ENCODE measurements at places on chromosomes 3 and 15.
A peak's percentile ranks its signal among the peaks of the same experiment; 100 is the strongest.

- no peak for DNase-seq
These were observed 471.0 kb downstream of the ZPLD1 start for GRCh38 chr3:102905811-102906210.

GRCh38 chr3:45595364-45596195 lies 1.0 kb downstream of the LIMD1 start:
- no peak for DNase-seq

- DNase-seq, result no peak
These were observed 1.3 kb upstream of the RFX7 start for GRCh38 chr15:56244811-56245576.

DNA sequence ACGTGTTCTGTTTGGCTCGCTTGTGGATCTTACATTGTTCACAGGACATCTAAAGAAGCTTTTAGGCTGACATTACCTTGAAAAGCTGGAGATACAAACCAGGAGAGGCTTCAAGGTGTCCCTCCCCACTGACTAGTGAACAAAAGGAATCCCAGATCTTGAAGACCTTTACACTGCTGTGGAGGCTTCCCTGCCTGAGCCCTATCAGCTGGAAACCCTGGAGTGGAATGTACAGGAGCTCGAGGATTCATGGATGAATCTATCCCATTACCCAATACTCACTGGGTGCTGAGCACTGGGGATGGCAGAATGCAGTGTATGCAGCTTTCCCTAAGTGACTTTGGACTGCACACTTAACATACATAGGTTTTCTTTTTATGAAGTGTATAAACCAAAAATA lies 82.3 kb upstream of the MFGE8 start:
- DNase-seq, result no peak

DNA sequence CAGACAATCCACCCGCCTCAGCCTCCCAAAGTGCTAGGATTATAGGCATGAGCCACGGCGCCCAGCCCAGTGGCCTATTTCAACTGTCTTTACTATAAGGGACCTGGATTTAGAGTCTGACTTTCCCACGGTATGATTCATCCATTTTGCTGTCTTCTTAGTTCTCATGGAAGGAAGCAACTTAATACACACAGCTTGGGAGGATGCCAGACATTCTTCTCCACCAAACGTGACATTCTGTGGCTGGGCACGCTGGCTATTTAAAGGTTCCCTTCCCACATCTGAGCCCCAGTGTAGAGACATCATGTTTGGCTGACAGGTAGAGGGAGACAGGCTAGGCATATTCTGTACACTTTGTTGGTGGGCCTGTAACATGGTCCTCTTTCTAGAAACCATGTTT lies 26.2 kb downstream of the FAM43A start:
- peak; percentile 82 for DNase-seq

DNA sequence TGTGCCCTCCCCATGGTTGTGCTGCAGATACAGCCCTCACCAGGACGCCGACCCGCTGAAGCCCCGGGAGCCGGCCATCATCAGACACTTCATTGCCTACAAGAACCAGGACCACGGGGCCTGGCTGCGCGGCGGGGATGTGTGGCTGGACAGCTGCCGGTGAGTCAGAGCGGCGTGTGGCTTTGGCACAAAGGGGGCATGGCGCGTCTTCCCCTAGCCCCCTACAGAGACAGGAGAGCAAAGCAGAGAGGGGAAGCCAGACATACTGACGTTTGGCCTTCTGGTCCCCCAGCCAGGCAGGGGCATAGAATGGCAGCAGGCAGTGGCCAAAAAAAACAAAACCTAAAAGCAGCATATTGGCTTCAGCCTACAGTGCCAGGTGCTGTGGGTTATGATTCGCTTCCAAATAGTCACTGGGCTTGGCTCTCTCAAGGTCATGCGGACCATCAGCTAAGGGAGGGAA lies 64.0 kb downstream of the MESD start:
- DNase-seq, result no peak

- no peak for DNase-seq
These were observed 602.0 kb upstream of the KCNMB2 start for GRCh38 chr3:177934001-177934891.

- no peak for DNase-seq
These were observed 6.8 kb downstream of the SERPINI1 start for GRCh38 chr3:167742338-167742737.

GRCh38 chr3:21704796-21705195 lies 46.2 kb downstream of the ZNF385D start:
- no peak for DNase-seq

- no peak for DNase-seq
These were observed 61.9 kb downstream of the LRRK1 start for GRCh38 chr15:100981086-100981485.

DNA sequence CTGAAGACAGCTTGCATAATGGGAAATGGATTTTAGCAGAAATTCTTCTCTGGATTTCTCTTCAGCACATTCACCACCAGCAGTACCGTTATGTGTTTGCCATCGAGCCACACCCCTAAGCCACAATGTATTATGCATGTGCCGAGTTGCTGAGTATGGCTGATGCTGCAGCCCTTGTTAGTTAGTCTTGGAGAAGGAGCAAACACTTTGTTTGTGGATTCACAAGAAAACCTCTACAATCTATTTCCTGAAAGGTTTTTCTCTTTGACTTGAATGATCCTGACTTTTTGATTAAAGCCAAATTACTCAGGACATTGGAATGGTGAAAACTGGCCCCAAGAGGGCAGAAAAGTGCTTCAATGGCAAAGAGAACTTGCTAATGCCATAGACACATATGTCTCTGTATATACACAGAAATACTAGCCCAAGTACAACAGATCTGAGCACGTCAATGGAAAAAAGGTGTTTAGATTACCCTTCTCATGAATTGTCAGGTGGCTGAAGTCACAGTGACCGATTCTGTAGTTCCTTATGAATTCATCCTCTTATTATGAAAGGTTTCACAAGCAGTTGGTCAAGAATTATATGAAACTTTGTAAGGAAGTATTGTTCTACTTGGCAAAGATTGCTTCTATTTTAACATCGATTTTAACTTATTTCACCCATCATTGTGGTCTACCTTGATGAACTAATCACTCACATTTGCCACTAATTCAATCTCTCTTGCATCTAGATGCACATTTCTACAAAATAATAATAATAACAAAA lies 103.0 kb downstream of the P3H2 start:
- DNase-seq, result peak; percentile 26

- peak; percentile 40 for DNase-seq
These were observed at the start of gene RAB6B for GRCh38 chr3:133895208-133896001. TSS of gene RAB6B (minus strand) at chr3:133895882. CDS start at chr3:133895466, 416 bp downstream.

- DNase-seq, result no peak
These were observed 51.8 kb upstream of the SETMAR start for GRCh38 chr3:4251412-4251811.

- no peak for DNase-seq
These were observed 33.9 kb downstream of the DET1 start for GRCh38 chr15:88512601-88513000.

GRCh38 chr15:85088300-85088699 lies 106.6 kb downstream of the PDE8A start:
- DNase-seq, result no peak

DNA sequence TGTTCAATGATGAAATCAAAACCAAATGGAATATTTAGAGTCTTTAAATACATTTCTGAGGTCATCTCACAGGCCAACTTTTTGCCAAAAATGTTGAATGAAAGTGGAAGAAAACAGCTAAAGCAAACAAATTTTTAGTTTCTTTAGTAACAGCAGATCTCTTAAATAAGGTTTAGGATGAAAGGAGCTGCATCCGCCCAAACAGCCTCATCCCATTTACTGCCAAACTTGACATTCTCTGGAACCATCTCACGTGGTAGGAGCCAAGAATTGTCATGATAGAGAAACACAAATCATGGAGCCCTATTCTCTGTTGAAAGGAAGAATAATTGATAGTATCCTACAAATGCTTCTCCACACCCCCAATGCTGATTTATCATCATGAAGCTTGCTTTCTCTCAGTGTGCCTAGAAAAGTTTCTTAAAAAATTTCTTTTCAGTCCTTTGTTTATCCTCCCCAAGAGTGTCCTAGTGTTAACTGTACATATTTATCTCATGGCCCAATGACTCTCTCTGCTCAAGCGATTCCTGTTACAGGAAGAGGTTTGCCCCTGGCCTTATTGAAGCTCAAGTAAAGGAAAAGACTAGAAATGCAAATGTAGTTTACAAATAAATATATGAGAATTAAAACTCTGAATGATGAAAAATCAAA lies 23.4 kb downstream of the SLC9A9 start:
- no peak for DNase-seq

- no peak for DNase-seq
These were observed 147.2 kb downstream of the STAG1 start for GRCh38 chr3:136604961-136605360.

DNA sequence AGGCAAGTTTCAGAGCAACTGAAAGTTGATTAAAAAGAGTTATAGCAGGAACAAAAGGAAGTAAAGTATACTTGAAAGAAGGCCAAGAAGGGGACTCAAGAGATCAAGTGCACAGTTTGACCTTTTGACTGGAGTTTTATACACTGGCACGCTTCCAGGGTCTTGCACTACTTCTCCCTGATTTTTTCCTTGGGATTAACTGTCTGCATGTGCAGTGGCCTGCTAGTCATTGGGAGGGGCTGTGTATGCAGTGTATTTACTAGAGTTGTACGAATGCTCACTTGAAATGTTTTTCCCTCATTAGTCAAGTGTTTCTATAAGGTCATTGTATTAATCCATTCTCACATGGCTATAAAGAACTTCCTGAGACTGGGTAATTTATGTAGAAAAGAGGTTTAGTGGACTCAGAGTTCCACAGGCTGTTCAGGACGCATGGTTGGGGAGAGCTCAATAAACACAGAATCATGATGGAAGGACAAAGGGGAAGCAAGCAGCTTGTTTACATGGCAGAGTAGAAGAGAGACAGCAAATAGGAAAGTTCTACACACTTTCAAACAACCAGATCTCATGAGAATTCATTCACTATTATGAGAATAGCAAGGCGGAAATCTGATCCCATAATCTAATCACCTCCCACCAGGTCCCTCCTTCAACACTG lies 571.8 kb downstream of the ZPLD1 start:
- no peak for DNase-seq

DNA sequence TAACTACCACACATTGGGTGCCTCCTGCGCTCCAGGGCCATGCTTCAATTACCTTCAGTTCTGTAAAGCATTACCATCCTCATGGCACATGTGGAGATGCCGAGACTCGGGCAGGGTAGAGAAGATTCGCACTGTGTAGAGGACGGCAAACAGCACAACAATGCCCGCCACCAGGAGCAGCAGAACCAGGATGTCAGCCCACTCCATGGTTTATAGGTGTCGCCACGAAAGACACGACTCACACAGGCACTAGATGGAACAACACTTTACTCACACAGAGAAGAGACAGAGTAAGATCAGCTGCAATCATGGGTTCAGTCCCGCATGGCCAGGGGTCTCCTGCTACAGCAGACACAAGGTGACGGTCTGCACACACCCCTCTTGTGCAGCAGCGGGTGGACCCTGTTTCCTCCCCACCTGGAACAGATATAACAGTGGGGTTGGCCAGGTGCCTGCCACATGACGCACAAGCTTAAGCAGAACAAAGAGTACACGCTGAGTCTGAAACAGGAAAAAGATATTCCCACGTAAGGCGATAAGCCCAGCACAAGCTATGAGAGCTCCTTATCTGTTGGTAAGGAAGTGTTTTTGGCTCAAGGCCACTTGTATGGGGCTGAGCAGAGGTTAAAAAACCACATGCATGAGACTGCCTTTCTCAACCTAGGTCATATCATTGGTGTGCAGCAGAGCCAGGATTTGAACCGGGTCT lies 2.5 kb upstream of the TBC1D21 start:
- no peak for DNase-seq

- DNase-seq, result no peak
These were observed 333.6 kb upstream of the C2CD4B start for GRCh38 chr15:62498712-62499111.

- no peak for DNase-seq
These were observed 115.4 kb downstream of the TCF12 start for GRCh38 chr15:57033715-57034439.

DNA sequence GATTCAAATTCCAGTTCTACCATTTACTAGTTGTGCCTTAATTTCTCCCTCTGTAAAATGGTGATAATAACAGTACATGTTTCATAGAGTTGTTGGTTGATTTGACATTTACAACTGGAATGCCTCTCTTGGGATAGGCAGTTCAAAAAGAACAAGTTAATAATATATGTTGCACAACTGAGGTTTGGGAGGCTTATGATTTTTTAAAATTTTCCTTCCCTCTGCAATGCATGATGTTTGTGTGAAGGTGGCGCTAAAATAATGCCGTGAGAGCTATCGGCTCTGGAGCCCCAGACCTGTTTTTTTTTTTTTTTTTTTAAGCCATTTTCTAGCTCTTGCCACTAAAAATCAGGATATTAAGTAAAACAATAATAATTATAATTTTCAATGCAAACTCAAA lies 18.6 kb downstream of the DNAJB11 start:
- DNase-seq, result no peak

DNA sequence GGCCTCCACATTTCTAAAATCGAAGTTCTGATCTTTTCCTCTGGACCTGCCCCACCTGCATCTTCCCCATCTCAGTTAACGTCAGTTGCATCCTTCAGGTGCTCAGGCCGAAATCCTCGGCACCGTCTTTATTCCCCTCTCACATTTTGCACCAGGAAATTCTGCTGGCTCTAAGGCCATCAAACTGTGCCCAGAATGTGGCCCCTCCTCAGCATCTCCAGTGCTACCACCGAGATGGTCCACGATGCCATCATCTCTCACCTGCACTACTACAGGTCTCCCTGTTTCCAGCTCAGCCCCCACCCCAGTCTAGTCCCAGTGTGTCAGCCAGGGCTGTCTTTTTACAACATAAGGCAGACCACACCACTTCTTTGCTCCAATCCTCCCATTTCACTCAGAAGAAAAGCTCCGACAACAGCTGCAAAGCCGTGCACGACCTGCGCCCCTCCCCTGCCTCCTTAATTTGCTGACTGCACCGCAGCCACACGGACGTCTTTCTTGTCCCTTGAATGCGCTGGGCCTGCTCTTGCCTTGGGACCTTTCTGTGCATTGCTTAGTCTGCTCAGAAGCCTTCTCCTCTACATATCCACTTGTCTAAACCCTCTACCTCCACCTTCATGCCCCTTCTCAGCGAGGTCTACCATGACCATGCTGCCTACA lies 14.4 kb downstream of the MUC20 start:
- no peak for DNase-seq

DNA sequence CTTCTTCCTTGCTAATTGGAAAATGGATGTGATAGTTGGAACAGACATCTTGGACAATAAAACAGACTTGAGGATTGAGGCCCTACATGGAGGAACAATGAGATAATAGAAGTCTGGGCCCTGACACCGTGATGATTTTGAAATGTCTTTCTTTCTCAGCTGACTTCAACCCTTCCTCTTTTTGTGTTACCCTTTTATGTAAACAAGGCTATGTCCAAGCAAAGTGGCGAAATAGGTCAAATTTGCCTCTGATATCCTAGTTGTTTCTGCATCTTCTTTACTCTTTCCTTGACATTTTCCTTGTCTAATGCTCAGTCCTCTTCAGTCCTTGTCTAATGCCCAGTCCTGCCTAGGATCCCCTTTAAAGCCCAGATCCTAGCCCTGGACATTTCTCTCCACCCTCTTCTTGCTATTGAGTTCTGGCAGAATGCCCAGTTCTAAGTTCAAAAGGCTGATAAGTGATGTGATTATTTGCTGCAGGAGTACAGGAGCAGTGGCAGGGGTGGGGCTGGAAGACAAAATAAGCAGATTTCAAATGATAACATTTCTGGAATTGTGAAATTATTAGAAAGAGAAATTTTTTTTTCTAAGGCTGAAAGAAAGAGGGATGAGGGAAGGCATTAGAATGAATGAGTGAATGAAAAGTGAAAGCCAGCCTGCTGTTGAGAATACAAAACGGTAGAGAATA lies 6.5 kb upstream of the VPS8 start:
- DNase-seq, result no peak
